Type B pancreatic cell (in vitro differentiated cells): ENCODE measurements at places on chromosomes 4 and X. TPM values are rescaled to one million over a fixed set of nuclear protein-coding genes. Genes with fewer than 3 reads are reported as not detected.

- H3K4me1 ChIP-seq: no peaks in the 10 kb centered on the region
- no peaks in the 10 kb centered on the region for H3K27me3 ChIP-seq
- peaks cover 12% of the 10 kb centered on the region for H3K36me3 ChIP-seq
- no peak overlapping the region for H3K4me3 ChIP-seq
Measured at GRCh38 chr4:26892480-26893150, 32.0 kb downstream of the STIM2 start.

GRCh38 chr4:24249972-24250371 is 334.4 kb downstream of the DHX15 start:
- H3K36me3 ChIP-seq: no peaks in the 10 kb centered on the region
- H3K4me1 ChIP-seq: peaks cover 26% of the 10 kb centered on the region
- H3K27ac ChIP-seq: no peak overlapping the region
- no peak overlapping the region for H3K4me3 ChIP-seq

DNA sequence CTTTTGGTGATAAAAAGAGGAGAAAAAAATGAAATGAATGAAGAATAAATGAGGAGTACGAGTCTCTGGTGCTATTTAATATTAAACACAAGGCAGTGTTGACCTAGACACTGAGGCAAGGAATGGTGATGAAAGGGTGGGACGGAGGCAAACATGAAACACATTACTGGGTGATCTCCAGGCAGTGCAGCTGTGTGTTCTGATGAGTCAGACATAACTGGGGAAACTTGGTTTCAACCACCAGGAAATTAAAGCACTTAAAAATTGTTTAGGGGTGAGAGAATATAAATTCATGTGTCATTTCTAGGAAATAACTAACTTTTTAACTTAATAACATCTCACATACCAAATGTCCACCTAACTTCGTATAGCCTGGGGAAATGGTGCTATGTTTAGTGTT is 19.7 kb upstream of the CXCL6 start:
- H3K27ac ChIP-seq: no peak overlapping the region
- H3K4me3 ChIP-seq: no peak overlapping the region
- H3K27me3 ChIP-seq: peaks cover 4% of the 10 kb centered on the region
- no peaks in the 10 kb centered on the region for H3K4me1 ChIP-seq

DNA sequence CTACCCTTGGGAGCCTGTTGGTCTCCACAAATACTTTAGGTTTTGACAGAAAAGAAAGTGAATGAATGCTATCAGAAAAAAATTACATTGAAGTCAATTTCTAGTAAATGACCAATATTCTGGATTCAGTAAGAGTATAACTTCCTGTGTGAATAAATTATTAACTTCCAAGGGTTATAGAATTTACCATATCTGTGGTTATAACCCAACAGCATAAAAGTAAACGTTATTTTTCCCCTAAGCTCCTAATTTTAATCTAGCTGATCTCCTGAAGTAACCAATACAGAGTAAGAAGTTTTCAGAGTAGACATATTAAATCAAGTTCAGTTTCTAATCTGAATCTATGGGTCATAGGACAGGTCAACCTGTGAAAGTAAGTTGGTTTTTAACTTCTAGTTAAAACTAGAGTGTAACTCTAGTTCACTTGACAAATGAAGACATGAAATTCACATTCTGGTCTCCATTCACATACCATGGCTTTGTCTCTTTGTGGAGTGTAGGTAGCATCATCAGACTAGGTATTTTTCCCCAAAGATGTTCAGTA is 22.8 kb downstream of the DTHD1 start:
- H3K27me3 ChIP-seq: peaks cover 3% of the 10 kb centered on the region
- DNase-seq: no peak
- H3K4me1 ChIP-seq: no peaks in the 10 kb centered on the region
- no peaks in the 10 kb centered on the region for H3K36me3 ChIP-seq
- H3K27ac ChIP-seq: no peak overlapping the region
- H3K4me3 ChIP-seq: no peak overlapping the region

- no peak overlapping the region for H3K4me3 ChIP-seq
- H3K36me3 ChIP-seq: no peaks in the 10 kb centered on the region
- no peaks in the 10 kb centered on the region for H3K4me1 ChIP-seq
- H3K27me3 ChIP-seq: no peaks in the 10 kb centered on the region
- no peak overlapping the region for H3K27ac ChIP-seq
Measured at GRCh38 chrX:1894740-1895139, 279.9 kb downstream of the ASMT start.

DNA sequence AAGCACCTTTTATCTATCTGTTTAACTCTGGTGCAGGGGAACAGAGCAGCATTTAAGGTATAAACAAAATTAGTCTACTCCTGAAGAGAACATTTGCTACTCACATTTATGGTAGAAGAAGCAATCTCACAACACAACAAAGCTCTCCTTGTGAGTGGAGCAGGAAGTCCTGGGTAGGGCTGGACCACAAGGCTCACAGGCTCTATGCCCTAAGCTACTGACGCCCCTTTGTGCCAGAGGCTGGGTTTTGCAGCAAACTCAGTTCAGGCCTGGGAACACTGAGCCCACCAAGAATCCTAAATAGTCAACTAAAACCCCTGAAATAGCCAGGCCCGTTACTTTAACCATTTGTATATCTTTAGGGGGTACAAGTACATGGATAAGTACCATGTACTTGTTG is 4.7 kb upstream of the ZXDB start:
- no peak overlapping the region for H3K4me3 ChIP-seq
- DNase-seq: no peak
- H3K27me3 ChIP-seq: no peaks in the 10 kb centered on the region
- no peaks in the 10 kb centered on the region for H3K4me1 ChIP-seq
- no peaks in the 10 kb centered on the region for H3K36me3 ChIP-seq

DNA sequence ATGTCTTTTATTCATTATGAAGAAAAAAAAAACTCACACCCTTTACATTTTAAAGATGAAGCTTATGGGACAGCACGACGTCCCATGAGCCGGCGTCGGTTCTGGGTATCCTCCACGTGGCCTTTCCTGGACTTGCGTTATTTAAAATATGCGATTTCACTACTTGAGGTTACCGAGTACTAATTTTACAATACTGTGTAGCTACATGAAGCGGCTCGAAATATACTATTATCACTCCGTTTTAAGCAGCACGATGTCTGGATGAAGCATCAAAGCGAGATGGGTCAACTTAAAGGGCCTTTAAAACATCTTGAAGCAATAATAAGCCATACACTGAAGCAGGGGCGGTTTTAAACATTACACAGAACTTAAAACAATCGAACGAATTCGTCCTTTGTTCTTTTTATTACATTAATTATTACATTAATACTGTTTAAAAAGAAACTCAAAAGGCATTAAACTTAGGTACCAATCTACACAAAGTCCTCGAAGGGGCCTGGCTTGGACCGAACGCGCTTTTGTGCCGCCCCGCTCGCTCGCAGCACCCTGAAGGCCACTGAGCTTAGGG is 1.4 kb upstream of the KLF3 start:
- peaks cover 27% of the 10 kb centered on the region for H3K36me3 ChIP-seq
- H3K27ac ChIP-seq: peak overlapping the region; percentile 58
- peaks cover 20% of the 10 kb centered on the region for H3K4me1 ChIP-seq
- peak overlapping the region; percentile 85 for H3K4me3 ChIP-seq
- DNase-seq: no peak

- H3K4me3 ChIP-seq: no peak overlapping the region
- peaks cover 6% of the 10 kb centered on the region for H3K4me1 ChIP-seq
- peak overlapping the region; percentile 1 for H3K27ac ChIP-seq
- H3K27me3 ChIP-seq: no peaks in the 10 kb centered on the region
Measured at GRCh38 chr4:159297091-159297490, 194.2 kb downstream of the RAPGEF2 start.

The LRCH2 gene
- 4.8 and 12.5 TPM in 2 replicates for total RNA-seq

GRCh38 chr4:82905205-82905604 is 4.7 kb downstream of the THAP9 start:
- H3K27me3 ChIP-seq: no peaks in the 10 kb centered on the region
- no peak overlapping the region for H3K27ac ChIP-seq
- H3K36me3 ChIP-seq: no peaks in the 10 kb centered on the region

The RAB41 gene
- total RNA-seq: not detected in 2 replicates

The ZFP92 gene
- 0.26 and 0.41 TPM in 2 replicates for total RNA-seq

The SLC25A31 gene
- not detected in 2 replicates for total RNA-seq

The GRIA2 gene
- total RNA-seq: 4.3 and 12.0 TPM in 2 replicates

DNA sequence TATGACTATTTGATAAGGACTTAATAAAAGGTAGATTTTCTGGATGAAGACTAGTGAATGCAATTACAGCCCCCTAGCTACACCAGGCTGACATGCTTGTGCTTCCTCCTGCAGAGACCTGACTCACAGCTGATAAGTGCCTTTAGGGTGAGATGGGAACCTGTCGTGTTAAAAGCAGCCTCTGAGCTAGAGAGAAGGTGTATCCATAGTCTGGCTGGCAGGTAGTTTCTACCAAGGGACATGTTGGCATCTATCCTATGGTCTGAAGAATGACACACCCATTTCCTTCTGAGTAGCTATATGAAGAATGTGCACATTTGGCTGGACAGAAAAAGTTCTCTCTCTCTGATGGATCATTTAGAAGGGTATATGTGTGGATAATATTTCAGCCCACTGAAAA is 64.1 kb downstream of the PARM1 start:
- DNase-seq: no peak
- H3K27me3 ChIP-seq: no peaks in the 10 kb centered on the region
- no peak overlapping the region for H3K27ac ChIP-seq
- no peaks in the 10 kb centered on the region for H3K4me1 ChIP-seq
- H3K4me3 ChIP-seq: no peak overlapping the region
- H3K36me3 ChIP-seq: no peaks in the 10 kb centered on the region

DNA sequence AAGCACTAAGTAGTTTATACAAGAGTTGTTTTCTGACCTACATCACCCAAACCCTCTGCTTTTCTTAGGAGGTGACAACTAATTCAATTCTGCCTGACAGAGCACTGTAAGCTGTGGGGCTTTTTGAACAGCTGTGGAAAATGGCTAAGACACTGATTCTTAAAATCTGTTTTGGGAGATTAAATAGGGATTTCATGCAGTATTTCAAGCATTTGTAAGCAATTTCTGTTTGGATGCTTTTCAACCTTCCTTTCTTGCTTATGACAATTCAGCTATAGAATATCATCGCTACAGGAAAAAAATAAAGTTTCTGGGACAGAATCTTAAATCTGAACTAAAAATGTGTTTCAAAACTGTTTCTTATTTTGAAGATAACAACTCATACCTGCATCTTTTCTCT is 459.5 kb downstream of the RAPGEF2 start:
- no peak overlapping the region for H3K4me3 ChIP-seq
- no peaks in the 10 kb centered on the region for H3K4me1 ChIP-seq
- no peaks in the 10 kb centered on the region for H3K36me3 ChIP-seq
- no peaks in the 10 kb centered on the region for H3K27me3 ChIP-seq

The NEK1 gene
- total RNA-seq: 7.7 and 17.7 TPM in 2 replicates

The HSD17B13 gene
- 0.12 and 0.17 TPM in 2 replicates for total RNA-seq

- H3K4me1 ChIP-seq: no peaks in the 10 kb centered on the region
- no peak for DNase-seq
- no peaks in the 10 kb centered on the region for H3K27me3 ChIP-seq
Measured at GRCh38 chr4:6172093-6172926, 28.0 kb downstream of the JAKMIP1 start.

GRCh38 chr4:2321279-2322196 is 59.6 kb upstream of the MXD4 start:
- no peak overlapping the region for H3K27ac ChIP-seq
- peaks cover 3% of the 10 kb centered on the region for H3K27me3 ChIP-seq
- DNase-seq: no peak
- H3K4me3 ChIP-seq: no peak overlapping the region
